NCI-H1105 treated with DMSO at 0.1 percent for 48 hours (cell line): ENCODE measurements at places on chromosomes 1 and 21.

DNA sequence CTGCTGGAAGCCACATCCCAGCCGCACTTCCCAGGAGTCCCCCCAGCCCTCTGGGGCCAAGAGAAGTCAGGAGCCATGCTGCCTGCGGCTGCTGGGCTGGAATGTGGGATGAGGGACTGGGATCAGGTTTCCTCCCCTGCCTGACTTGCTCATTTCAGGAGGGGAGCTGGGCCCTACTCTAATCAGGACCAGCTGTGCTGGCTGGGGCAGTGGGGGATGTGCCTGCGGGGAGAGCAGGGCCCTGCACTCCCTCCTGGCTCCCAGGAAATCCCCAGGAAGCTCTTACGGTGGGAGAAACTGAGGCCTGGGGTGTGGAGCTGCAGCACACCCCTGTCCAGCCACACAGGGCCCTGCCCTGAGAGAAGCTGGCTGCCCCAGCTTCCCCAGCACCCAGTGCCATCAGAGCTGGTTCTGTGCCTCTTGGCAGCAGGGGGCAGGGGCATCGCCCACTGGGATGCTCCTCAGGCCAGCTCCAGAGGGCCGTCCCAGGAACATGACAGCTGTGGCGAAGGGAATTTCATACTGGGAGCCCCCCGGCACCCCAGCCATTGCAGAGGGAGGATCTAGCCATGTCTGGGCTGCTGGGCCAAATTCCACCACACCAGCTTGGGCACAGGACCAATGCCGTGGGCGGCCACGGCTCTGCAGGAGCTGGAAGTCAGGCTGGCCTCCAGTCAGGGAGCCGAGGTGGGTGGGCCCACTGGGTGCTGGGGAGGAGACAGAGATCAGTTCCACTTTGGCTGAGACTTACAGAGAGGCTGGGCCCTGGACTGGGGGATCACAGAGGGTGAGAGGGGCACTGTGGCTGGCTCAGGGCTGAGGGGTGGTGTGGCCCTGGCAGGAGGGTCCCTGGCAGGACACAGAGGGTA lies 21.3 kb upstream of the PRSS38 start:
- DNase-seq: no peak

- no peak for DNase-seq
These were observed 39.0 kb upstream of the DPT start for GRCh38 chr1:168767894-168768584.

DNA sequence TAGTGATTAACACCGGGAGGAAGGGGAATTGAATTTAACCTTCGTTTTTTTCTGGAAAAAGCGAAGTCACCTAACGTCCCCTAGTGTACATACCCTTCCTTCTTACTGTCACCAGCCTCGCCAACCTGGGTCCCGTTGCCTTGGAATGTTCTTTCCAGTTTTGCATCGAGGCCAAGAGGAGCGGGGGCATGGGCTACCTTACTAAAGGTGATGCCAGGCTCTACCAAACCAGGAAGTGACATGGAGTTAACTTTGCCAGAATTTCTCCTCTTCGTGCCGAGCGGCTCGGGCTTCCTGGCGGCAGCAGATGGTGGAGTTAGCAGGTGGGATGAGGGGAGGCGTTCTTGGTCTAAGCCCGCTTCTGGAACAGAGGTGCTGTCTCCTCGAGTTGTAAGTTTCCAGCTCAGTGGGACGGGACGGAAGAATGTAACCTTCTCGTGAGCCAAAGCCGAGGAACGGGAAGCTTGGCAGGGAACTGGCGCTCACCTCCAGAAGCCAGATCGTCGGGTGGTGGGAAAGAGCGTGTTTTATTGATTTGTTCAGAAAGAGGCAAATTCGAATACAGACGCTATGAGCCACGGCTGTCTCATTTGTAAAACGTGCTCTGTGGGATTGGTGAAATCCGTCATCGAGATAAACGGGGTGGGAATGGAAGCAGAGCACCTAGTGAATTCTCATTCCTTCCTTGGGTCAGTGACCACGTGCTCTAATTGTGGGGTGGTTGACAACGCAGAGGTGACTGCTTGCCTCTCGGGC lies 486 bp downstream of the NIPAL3 start:
- peak; percentile 39 for DNase-seq

DNA sequence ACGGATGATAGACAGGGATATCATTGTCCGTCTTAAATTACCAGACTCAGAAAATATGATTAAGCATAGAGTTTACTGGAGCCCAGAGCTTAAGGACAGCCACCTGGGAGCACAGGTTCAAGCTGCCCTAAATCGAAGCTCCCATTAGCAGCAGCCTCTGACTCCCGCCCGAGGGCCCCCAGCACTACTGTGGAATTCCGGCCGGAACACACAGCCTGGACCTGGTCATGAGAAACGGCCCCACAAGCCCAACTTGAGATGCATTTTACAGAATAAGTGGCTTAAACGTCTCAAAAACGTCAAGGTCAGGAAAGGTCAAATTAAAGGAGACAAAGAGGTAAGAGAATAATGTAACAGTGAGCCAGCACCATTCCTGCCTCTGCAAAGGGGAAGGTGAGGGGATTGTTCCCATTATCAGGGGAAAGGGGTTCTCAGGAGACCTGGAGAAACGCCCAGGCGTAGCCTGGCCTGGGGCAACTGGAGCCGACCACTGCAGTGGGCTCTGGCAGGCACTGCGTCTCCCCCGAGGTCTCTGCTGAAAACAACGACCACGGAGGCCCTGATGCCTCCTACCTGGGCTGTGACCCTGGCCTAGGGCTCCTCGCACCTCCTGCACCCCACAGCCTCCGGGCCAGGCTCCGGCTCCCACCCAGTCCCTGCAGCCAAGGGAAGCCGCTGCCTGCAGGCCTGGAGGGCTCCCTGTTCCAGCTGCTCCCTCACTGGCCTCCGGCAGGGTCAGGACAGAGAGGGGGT lies 11.5 kb upstream of the COL6A1 start:
- no peak for DNase-seq

DNA sequence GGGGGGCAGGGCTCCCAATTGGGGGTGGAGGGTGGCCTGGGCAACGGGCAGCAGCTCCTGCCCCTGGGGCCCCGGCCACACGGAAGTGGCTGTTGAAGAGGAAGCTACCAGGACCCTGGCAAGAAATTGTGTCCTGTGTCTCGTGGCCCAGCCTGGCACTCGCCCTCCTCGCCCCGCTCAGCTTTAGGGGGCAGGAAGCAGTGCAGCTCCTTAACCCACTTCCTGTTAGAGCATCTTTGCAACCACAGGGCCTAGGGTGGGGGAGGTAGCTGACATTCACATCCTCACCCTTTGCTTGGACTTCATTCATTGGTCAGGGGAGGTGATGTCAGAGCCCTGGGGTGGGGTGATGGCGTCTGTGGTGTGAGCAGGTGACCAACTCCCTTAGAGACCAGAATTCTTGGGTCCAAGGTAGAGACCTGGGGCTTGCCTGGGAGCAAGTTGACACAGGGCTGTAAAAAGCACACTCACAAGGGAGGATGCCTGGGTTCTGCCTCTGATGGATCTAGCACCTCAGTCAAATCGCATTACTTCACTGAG lies at the start of gene ARHGAP30:
TSS of gene ARHGAP30 (minus strand) at position 161 of the 540 bp plus-strand sequence. CDS start 267 bp downstream, outside the sequence.
- DNase-seq: no peak

DNA sequence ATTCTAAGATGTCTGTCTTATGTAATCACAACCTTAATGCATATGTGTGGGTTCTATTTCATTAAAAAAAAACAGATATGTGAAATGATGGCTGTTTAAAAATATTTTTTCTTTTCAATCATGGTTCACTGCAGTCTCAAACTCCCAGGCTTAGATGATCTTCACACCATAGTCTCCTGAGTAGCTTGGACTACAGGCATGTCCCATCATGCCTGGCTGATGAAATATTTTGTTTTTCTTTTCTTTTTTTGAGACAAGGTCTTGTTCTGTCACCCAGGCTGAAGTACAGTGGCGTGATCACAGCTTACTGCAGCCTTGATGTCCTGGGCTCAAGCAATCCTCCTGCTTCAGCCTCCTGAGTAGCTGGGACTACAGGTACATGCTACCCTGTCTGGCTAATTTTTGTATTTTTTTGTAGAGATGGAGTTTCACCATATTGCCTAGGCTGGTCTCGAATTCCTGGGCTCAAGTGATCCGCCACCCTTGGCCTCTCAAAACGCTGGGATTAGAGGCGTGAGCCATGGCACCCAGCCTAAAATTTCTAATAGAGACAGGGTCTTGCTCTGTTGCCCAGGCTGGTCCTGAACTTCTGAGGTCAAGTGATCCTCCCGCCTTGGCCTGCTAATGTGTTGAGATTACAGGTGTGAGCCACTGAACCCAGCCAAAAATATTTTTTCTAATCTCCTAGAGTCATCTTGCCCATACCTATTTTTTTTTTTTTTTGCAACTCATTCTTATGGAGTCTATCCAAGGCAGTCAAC lies 67.6 kb downstream of the GIPC2 start:
- no peak for DNase-seq

- no peak for DNase-seq
These were observed 248.2 kb downstream of the KAZN start for GRCh38 chr1:14846688-14847087.

- DNase-seq: peak; percentile 12
These were observed at the start of gene NES for GRCh38 chr1:156676820-156677615. NES (minus strand) TSS chr1:156677407; CDS start chr1:156677264, 143 bp downstream.
